CD8-positive, alpha-beta memory T cell (primary cell): ENCODE measurements at places on chromosomes 16 and 17.

GRCh38 chr16:89831810-89832328 lies 3.6 kb downstream of the SPIRE2 start:
- DNase-seq = no peak

DNA sequence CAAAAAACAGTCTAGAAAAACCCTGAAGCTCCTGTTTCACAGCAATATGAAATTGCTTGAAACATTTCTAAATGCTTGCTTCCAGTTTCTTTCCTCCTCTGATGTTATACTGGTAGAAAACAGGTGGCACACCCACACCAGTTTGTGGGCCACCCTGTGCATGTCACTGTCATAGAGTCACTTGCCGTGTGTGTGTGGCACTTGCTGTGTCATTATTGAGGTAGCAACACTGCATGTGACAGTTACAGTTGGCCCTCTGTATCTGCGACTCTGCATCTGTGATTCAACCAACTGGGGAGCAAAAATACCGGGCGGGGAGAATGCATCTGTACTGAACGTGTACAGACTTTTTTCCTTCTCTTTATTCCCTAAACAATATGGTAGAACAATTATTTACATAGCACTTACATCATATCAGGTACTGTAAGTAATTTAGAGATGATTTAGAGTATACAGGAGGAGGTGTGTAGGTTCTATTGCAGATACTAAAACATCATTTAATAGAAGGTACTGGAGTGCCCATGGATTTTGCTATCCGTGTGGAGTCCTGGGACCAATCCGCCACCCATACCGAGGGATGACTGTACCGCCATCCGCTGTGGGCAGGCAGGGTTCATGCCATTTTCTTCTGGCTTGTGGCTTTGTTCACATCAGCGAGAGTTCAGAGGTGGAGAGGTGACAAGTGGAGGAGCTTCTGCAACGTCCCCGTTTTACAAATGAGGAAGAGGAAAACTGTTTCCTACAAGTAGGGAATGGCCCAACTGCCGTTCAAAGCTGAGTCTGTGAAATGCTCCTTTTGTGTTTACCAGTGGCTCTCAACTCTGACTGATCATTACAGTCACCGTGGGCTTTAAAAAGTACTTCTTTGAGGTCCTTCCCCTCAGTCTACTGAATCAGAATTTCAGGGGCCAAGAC lies 373.7 kb downstream of the SNX29 start:
- no peak for DNase-seq

- no peak for DNase-seq
These were observed 107.7 kb downstream of the SEC14L1 start for GRCh38 chr17:77248216-77249114.

DNA sequence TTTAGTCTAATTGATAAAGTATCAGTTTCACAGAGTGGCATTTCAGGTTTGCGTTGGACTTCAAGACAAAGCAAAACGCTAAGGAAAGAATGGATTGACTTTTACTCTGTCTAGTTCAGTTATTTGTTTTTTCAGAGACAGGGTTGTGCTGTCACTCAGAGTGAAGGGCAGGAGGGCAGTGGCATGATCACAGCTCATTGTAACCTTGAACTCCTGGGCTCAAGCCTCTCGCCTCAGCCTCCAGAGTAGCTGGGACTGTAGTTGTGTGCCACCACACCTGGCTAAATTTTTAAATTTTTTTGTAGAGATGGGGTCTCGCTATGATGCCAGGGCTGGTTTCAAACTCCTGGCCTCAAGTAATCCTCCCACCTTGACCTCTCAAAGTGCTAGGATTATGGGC lies 86.4 kb downstream of the CACNG1 start:
- DNase-seq = no peak

DNA sequence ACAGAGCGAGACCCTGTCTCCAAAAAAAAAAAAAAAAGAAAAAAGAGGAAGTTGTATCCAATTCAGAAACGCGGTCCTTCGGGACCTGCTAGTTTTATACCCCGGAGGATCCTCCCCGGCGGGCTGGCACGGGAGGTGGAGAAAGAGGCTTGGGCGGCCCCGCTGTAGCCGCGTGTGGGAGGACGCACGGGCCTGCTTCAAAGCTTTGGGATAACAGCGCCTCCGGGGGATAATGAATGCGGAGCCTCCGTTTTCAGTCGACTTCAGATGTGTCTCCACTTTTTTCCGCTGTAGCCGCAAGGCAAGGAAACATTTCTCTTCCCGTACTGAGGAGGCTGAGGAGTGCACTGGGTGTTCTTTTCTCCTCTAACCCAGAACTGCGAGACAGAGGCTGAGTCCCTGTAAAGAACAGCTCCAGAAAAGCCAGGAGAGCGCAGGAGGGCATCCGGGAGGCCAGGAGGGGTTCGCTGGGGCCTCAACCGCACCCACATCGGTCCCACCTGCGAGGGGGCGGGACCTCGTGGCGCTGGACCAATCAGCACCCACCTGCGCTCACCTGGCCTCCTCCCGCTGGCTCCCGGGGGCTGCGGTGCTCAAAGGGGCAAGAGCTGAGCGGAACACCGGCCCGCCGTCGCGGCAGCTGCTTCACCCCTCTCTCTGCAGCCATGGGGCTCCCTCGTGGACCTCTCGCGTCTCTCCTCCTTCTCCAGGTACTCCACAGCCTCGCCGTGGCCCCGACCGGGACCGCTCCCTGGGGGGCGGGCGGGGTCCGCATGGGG lies at the start of gene CDH3:
CDH3 (plus strand) TSS at position 596 of the 779 bp plus-strand sequence; CDS start at position 666, 70 bp downstream.
- no peak for DNase-seq

DNA sequence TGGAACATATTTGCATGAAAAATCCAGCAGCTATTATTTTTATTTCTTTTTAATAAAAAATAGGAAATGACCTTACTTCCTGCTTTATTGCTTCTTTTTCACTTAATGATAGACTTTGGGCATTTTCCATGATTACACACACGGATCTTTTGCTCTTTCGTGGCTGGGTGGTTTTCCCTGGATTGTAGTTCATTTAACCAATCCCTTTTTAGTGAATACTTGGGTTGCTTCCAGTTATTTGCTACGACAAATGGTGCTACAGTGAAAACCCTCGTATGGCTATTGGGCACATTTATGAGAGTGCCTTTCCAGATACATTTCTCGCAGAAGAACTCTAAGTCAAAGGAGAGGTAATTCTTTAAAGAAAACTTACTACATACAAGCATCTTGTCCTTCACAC lies 38.6 kb downstream of the FOXL1 start:
- DNase-seq = no peak

GRCh38 chr17:82751171-82751570 lies 694 bp upstream of the TBCD start:
- DNase-seq = no peak

GRCh38 chr16:23826528-23827045 lies 9.2 kb upstream of the PRKCB start:
- no peak for DNase-seq

GRCh38 chr17:44363613-44364159 lies at the start of gene FAM171A2:
Gene FAM171A2 (minus strand): TSS chr17:44363853. CDS start chr17:44363714, 139 bp downstream.
- peak; percentile 61 for DNase-seq

GRCh38 chr17:73872816-73873215 lies 228.6 kb upstream of the SDK2 start:
- no peak for DNase-seq

DNA sequence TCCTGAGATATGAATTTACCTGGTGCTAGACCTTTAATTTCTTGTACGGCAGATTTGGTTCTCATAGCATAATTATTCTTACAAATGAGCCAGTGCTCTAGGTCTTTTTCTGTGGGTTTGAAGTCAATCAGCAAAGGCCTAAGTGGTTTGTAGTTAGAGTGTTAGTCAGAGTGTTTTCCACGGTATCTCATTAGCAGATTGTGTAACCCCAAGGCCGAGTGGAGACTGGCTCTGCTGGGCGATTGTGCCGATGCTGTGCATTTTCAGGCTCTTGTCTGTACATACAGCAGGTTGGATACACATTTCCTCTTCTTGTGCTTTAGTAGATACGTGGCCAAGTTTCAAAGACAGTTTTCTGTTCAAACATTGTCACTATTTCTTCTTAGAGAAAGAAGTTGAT lies 78.6 kb upstream of the CA10 start:
- DNase-seq = no peak

- DNase-seq = no peak
These were observed 205.4 kb downstream of the COPRS start for GRCh38 chr17:31653691-31654090.

DNA sequence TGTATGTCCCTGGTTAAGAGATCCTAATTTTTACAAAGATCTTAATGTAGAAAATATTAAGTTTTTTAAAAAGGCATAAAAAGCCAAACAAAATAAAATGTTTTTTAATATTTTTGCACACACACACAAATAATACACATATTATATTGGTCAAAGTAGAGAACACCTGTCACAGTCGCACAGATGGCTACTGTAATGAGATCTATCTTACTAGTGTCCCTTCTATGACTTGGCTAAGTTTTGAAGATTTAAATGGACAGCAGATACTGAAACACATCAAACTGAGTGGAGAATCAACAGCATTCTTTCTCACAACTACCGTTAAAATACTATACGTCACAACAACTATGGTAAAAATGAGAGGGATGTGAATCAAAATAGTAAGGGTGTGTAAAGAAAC lies 83.4 kb downstream of the HELZ start:
- DNase-seq = no peak

DNA sequence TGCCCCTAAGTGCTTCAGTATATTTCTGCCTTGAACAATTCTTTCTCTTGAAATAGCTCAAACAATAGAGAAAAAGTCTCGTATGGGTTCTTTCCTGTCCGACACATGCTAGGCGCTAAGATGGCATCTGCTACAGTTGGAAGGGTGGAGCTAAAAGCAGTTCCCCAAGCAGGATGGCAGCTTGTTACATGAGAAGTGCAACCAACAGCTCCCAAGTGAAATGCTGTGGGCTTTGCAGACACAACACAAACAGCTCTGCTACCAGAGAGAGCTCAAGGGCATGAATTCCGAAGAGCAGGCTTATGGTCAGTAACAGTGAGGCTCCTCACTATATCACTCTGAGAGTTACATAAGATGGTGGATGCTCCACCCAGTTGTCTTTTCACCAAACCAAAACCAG lies 83.8 kb downstream of the VPS53 start:
- no peak for DNase-seq

DNA sequence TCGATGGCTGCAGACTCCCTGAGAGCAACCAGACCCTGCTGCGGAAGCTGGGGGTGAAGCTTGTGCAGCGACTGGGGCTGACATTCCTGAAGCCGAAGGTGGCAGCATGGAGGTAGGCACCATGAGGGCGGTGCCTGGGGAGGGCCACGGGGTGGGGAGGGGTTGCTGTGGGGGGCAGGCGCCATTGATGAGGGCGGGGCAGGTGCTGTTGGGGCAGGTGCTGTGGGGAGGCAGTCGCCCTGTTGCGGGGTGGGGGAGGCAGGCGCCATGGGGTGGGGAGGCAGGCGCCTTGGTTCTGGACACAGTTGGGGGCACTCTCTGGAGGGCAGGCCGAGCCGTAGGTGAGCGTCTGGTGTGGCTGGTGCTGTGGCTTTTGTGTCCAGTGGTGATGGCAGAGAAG lies 38.9 kb downstream of the ZNF750 start:
- DNase-seq = no peak

- no peak for DNase-seq
These were observed 3.6 kb upstream of the HROB start for GRCh38 chr17:44137891-44138709.

- no peak for DNase-seq
These were observed 14.4 kb downstream of the ASPSCR1 start for GRCh38 chr17:81991684-81992305.

DNA sequence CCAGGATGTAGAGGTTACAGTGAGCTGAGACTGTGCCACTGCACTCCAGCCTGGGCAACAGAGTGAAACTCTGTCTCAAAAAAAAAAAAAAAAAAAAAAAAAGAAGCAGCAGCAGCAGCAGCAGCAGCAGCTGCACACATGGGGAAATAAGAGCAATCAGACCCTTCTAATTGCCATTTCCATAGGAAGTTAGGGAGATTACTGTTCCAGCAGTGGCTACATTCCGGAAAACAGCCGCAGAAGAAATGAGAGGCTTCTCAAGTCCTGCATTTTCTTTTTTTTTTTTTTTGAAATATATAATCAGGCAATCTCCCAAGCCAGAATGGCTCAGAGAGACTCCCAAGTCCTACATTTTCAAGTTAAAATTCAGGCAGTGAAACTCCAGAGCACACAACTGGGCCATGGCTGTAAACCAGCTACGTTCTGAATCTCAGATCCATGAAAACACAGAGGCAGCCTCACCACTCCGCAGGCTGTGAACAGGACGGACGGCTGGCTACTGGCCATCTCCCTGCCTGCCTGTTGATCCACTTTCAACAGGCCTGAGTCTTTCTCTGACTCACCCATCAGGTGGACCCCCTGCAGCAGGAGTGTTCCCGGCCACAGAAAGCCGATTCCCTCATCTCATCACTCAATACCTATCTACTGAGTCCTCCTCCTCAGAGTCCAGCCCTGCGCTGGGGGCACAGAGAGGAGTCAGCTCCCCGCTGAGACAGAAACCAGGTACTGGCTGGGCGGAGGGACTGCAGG lies 15.0 kb downstream of the TRPV1 start:
- peak; percentile 35 for DNase-seq

DNA sequence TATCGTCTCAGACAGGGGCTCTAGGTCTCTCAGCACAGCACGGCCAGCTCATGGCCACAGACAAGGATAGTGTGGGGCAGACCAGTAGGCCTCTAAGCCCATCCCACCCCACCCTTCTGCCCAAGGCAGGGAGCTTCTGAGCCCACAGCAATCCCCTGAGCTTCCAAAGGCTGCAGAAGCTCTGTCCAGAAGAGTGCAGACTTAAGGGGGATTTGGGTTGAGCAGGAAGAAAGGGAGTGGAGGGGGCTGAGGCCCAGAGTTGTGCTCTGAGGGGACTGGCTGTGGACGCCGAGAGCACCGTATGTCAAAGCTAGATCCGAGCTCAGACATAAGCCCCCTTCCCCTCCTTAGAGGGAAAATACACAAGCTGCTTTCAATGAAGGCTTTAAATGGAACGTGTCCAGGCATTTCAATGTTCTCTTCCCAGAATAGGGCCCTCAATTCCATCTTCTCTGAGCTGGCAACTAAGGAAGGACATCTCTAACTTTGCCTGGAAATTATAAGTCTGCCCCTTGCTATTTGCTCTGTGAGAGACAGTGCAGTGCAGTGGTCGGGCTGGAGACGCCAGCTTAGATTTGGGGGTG lies 116.4 kb upstream of the RPL38 start:
- DNase-seq = no peak

- DNase-seq = no peak
These were observed 6.9 kb downstream of the ALYREF start for GRCh38 chr17:81884520-81884919.

DNA sequence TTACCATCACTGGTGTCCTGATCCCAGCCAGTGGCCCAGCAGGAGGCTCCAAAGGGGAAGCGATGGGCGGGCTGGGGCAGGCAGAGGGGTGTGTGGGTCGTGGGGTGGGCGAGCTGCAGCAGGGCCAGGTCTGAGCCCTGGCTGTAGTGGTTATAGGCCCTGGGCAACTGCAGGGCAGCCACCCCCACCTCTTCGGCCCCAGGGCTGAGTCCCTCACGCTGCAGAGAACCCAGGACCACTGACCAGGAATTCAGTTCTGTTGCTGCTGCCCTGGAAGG lies 2.2 kb downstream of the PRSS53 start:
- no peak for DNase-seq
